SHP77 treated with DMSO at 0.1 percent for 48 hours (cell line): ENCODE measurements at places on chromosomes 1 and 21.

DNA sequence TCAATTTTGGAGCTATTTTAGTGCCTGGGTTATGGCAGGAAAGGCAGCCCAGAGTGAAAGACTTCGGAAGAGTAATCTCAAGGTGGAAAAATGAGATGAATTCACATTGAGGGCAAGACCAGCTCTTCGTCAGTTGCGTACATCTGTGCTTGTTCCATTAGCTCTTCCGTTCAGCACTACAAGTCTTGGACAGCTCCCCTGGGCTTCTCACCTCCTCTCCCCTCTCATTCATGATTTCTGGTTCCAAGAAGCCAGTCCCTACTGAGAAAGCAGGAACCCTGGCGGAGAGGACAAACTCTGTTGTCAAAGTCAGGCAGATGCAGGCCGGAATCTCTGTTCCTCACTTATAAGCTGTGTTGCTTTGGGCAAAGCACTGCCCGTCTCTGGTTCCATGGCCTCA, 76.5 kb downstream of the ACTL8 start:
- no peak for DNase-seq

DNA sequence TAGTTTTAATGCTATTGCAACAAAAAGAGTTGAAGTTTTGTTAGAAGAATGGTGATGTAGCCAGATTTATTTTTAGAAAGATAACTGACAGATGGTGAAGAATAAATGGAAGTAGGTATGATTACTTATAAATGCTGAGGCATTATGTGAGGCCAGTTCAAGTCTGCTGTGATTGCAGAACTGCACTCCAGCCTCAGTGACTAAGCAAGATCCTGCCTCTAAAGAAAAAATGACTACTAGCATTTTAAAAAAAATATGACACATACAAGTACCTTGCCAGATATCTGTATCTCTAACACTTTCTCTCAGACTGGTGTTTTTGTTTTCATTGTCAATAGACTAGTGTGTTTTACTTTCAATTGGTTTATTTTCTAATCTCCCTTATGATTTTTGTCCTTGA, 1242.4 kb upstream of the ADGRL4 start:
- no peak for DNase-seq

- DNase-seq: no peak
Observed at GRCh38 chr1:233188061-233188460, 107.5 kb downstream of the PCNX2 start.

- no peak for DNase-seq
Observed at GRCh38 chr1:161258439-161259344, at the start of gene PCP4L1. TSS of gene PCP4L1 (plus strand) at chr1:161258745. CDS start at chr1:161258975, 230 bp downstream.

GRCh38 chr1:164644774-164645644, 86.0 kb downstream of the PBX1 start:
- no peak for DNase-seq
